ENCODE measurements at places on chromosomes 3 and 15.
A peak's percentile ranks its signal among the peaks of the same experiment; 100 is the strongest.

GRCh38 chr3:56113231-56113630 is 355.0 kb downstream of the ERC2 start:
- no peak for DNase-seq

DNA sequence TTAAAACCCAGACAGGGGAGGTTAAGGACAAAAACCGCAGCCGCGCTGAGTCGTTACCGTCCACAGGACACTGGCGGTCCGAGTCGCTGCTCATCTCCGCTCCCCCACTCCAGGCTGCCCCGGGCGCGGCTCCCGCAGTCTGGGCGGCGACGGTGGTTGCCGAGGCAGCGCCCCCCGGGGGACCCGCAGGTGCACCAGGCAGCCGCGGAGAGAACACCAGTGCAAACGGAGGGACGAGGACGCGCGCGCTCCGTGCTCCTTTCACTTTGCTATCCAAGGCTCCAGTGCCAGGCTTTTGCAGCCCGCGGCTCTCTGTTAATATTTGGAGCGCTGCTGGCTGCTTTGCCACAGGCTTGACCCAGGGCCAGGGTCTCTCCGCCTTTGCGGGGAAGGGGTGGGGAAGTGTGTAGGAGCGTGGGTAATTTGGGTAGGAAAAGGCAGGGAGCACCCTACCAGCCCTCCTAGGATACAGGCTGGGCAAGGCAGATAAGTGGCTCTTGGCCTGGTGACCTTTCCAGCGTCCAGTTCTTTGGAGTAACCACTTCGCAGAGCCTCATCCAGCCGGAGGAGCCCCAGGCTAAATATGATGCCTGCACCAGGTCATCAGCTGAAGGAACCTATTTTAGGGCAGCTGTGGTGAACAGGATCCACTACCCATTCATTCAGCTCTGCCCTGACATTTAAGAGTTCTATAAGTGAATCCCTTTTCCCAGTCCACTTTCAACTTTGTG is at the start of gene GADL1:
Gene GADL1, minus strand, starts transcription at position 141 of the 731 bp plus-strand sequence. Its CDS starts 47 bp downstream, at position 94.
- peak; percentile 49 for DNase-seq

- DNase-seq, result no peak
These were observed 271.5 kb downstream of the EFHB start for GRCh38 chr3:19662486-19662885.

DNA sequence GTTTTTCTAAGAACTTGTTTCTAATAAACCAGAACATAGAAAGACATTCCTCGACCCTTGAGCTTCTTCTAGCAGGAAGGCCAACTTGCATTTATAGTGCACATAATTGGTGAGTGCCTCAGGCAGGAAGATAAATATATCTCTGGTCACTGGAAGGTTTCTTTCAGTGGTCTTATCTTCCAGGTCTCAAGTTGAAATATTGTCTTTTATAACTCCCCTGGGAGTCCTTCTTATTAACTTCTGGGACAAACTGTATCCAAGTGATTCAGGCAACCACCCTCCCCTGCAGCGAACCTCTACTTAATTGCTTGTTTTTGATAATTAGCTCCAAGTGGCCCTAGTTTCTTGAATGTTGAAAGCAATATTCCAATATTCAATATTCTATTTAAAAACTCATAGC is 346.8 kb upstream of the GOLIM4 start:
- no peak for DNase-seq

GRCh38 chr15:40063563-40064011 is 24.6 kb upstream of the SRP14 start:
- DNase-seq, result no peak

DNA sequence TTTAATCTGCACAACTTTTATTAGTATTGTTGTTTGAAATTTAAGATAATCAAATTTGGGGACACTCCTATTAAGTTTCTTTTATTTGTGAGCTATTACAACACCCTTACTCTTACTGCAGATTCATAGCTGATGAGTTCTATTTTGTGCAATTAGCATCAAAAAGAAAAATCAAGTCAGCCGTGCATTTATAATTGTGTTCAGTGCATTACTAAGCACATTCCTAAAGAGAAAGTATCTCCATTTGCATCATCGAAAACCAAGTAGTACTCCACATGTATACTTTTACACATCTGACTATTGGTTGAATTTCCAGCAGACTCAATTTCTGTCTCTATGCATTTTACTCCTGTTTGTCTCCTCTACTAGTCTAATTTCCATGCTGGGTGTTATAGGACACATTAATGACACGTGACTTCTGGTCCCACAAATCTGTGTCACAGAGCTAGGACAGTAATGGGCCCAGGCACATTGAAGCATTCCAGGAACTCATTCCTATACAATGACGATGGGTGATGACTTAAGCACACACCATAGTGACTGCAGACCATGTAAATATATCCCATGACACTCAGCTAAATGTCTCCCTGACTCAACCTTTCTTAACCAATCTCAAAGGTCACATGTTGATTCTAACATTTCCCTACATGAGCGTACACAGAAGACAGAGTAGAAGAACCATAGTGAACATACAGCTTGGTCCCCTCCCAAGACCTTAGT is 477.5 kb downstream of the LPP start:
- DNase-seq, result no peak

DNA sequence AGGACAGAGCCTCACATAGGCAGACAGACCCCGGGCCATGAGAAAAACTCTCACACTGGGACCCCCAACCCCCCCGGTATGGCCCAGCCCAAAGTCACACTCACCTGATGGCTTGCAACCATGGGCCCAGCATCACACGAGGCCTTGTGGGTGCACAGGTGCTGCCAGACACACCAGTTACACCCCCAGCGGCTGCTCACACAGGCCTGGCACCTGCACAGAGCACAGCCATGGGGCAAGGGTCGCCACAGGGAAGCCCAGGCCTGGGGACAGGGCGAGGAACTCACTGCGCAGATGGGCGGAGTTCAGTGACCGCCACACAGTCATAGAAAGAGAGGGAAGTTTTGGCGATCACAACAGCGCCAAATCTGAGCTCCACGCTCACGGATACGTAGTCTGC is 9.3 kb downstream of the PLXNB1 start:
- no peak for DNase-seq

- no peak for DNase-seq
These were observed 726.5 kb upstream of the NECTIN3 start for GRCh38 chr3:110344897-110345767.

GRCh38 chr3:37058117-37058516 is 64.8 kb downstream of the MLH1 start:
- no peak for DNase-seq

- DNase-seq, result no peak
These were observed 600.8 kb downstream of the FOXP1 start for GRCh38 chr3:70982700-70983140.

GRCh38 chr15:100592898-100593297 is 9.1 kb downstream of the LINS1 start:
- DNase-seq, result no peak

- no peak for DNase-seq
These were observed 73.6 kb downstream of the APBA2 start for GRCh38 chr15:28959326-28959725.

DNA sequence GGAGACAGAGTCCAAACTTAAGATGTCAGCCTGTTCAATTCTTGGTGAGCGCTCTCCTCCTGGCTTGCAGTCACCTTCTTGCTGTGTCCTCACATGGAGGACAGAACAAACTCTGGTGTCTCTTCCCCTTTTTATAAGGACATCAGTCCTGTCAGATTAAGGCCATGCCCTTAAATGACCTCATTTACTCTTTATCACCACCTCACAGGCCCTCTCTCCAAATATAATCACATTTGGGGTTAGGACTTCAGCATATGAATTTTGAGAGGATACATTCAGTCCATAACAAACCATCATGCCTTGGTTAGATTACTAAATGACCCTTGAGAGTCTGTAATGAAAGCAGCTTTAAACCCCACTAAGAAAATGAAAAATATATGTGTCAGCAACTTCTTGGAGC is 175.2 kb downstream of the TAFA4 start:
- no peak for DNase-seq

- DNase-seq, result no peak
These were observed 44.6 kb downstream of the KIF9 start for GRCh38 chr3:47238017-47238416.

DNA sequence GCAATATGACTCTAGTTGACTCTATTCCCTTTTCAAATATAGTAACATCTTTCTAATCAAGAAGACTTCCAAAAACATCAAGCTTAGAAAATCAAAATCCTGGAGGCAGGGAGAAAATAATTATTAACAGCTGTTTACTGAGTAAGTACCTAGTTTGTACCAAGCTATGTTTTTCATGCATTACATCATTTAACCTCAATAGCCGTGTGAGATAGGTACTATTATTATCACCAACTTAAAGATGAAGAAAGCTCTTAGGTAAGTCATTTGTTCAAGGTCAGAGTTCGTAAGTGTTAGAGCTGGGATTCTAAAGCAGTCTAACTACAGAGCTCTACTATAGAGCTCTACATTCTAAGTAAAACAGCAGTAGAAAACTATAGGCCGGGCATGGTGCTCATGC is 41.6 kb downstream of the GSK3B start:
- no peak for DNase-seq

DNA sequence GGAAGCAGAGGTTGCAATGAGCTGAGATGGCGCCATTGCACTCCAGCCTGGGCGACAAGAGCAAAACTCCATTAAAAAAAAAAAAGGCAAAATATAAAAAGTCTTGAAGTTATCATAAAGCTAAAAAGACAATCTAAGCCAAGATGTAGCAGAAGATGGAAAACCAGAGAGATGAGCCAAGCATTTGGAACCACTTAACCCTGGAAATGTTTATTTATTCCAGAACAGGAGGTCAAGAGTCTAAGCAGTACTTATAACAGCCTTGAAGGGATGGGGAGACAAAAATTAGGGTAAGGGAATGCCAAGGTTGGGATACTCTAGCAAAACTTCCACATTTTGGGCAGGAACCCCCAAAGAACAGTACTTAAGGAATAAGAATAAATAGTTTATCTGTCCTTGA is 30.1 kb downstream of the FAIM start:
- DNase-seq, result no peak

- DNase-seq, result no peak
These were observed 90.3 kb upstream of the MEX3B start for GRCh38 chr15:82136120-82136519.
